Nucleus accumbens (tissue), 56 donors: ENCODE measurements at places on chromosomes 13 and 19.

DNA sequence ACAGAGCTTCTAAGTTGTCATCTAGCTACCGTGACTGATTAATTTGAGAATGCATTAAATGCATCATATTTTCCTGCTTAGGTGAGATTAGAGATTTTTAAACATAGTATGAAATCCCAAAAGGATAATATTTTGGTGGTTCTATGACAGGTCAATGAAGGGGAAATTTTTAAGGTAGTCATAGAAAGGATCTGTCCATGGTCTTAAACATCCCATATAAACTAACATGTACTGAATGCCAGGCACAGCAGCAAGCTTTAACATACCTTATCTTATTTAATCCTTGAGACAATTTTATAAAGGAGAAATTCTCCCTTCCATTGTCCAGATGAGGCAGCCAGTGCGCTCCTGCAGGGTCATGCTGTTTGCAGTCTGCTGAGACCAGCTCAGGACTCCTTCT is 466.0 kb downstream of the FGF14 start:
- DNase-seq, result no peak

DNA sequence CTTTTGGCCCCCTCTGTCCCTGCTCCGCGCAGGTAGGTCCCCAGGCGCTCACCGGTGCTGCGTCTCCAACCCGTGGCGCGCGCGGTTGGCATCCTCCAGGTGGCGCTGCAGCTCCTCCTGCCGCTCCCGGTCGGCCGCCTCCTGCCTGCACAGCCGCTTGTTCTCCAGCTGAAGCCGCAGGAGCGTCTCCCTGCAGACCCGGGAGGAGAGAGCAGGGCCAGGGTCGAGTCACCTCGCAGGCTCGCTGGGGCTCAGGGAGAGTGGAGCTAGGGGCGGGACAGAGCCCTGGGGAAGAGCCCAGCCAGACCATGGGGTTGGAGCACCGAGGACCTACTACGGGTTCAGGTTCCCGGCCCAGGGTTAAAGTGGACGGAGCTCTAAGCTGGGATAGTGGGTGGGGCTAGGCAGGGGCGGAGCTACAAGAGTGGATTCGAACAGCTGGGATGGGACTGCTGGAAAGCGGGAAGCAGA is 9.3 kb downstream of the HOOK2 start:
- DNase-seq, result no peak

GRCh38 chr13:110363010-110363409 is 55.9 kb downstream of the COL4A2 start:
- no peak for DNase-seq

DNA sequence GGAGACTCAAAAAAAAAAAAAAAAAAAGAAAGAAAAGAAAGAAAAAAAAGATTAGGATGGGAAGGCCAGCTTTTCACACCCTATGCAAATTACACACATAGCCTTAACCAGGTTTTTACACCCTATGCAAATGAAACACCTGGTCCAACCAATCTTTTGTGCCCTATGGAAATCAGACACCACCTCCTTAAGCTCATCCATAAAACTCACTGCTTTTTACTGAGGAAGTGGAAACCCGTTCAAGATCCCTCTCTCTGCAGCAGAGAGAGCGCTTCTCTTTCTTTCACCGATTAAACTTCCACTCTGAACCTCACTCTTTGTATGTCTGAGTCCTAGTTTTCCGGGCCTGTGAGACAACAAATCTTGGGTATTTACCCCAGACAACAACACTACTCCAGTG is 25.3 kb upstream of the HOMER3 start:
- DNase-seq, result no peak

DNA sequence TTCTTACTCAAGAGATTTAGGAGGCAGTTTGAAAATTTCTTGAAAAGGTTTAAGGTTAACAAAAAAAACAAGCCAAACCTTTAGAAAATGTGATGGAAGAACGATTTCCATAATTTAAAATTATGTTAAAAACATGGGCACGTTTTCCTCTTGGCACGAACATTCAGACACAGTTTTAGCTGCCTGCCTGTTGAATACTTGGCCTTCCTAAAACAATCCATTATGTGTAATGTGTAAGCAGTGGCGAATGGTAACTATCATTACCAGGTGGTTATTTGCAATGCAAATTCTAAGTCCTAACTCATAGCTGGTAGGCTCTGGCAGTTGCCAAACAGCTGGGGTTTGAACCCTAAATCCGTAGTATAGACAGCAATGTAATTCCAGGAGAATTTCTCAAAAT is 1425.7 kb upstream of the SLC10A2 start:
- DNase-seq, result no peak

- DNase-seq, result no peak
Measured at GRCh38 chr19:49861541-49862378, 5.6 kb downstream of the PNKP start.

GRCh38 chr13:57634839-57635165 is 3.3 kb downstream of the PCDH17 start:
- peak; percentile 70 for DNase-seq

- no peak for DNase-seq
Measured at GRCh38 chr19:32324631-32325285, 20.7 kb upstream of the ZNF507 start.

- no peak for DNase-seq
Measured at GRCh38 chr19:4598712-4599111, 39.2 kb upstream of the SEMA6B start.

DNA sequence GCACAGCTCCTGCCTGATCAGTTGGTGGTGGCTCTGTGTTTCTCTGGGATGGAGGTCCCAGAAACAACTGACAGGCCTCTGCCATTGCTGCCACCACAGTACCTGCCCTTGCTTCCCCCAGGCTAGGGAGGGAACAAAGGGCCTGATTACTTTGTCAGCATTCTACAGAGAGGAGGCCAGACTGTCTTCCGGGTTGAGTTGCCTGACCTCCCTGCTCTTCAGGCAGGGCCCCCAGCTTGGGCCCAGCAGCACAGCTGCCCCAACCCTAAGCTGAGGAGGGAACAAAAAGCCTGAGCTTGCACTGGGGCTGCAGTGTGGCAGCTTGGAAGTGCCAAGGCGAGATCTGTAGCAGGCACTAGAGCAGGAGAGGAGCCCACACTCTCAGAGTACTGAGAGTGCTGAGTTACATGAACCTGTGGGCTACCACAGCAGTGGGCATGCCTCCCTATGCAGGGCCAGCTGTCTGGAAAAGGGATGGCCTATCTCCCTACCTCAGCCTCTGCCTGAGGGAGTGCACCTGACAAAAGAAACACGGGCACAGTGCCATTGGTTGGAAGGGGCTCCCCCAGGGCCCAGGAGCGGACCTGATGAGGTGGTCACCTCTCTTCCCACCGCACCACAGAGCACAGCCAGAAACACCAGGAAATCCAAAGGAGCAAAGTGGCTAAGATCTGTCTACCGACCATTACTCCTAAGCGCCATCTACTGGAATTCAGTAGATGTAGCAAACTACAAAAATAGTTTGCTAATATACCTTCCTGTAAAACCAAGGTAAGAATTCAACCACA is 24.4 kb downstream of the SLC25A15 start:
- no peak for DNase-seq

DNA sequence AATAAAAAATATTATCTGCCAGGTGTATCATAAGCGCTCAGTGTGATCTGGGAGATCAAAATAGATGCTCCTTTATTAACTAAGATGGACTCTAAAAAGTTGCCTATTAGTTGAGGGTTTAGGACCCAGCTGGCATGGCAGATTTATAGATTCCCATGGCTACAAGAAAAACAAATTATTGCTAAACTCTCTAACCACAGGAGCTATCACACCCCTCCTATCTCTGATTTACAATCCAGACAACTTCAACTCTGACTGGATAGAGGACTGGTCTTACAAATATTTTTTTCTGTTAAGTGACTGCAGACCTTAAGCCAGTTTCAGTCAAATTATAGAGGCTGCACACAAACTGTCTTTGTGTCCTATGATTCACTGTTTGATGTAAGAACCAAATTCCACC is 45.4 kb upstream of the MYCBP2 start:
- no peak for DNase-seq

DNA sequence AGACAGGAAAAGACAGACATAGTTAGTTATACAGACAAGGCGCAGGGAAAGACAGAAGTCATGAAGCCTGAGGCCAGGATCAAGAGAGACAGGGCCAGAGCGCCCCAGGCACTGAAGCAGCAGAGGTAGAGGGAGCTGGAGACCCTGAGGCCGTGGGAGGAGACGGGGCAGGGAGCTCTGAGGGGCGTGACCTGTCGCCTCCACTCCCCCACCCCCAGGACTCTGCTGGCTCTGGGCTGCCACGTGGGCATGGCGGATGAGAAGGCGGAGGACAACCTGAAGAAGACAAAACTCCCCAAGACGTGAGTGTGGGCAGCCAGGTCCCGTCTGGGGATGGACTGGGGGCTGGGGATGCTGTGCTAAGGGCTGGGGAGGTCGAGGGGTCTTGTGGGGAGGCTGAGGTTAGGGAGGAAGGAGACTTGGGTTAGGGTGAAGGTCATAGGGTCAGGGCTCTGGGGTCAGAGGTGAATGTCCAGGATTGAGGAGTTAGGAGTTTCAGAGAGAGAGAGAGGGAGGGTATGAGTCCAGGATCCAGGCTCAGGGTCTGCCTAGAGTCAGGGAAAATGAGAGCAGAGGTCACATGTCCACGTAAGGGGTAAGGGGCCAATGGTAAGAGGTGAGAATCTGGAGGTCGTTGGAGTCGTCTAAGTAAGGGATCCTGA is 31.1 kb downstream of the RYR1 start:
- no peak for DNase-seq

- no peak for DNase-seq
Measured at GRCh38 chr13:50928659-50929462, 19.3 kb downstream of the RNASEH2B start.

DNA sequence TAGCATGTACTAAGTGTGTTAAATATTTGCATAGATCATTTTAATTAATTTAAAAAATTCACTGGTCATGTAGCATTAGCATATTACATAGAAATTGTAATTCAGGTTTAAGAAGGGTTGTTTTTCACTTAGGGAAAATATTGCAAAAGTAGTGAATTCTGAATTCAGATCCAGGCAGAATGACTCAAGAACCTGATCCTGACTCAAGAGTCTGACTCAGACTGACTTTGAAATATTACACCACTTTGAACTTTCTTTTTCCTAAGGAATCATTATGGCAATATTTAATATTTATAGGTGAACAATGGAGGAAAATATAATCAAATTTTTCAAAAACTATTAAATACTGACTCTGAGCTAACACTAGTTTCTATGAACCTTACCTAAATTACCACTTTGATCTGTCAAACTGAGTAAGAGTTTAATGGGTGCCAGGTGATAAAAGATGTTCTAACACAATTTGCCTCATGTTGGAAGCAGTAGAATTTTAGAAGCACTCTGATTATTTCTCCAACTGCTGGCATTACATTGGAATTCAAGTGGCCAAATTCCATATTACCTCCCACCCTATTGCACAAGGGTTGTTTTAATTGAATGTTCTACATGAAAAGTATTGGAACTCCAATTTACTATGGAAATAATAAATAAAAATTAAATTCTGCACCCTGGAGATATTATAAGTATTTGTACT is 261.6 kb downstream of the SLITRK1 start:
- no peak for DNase-seq

DNA sequence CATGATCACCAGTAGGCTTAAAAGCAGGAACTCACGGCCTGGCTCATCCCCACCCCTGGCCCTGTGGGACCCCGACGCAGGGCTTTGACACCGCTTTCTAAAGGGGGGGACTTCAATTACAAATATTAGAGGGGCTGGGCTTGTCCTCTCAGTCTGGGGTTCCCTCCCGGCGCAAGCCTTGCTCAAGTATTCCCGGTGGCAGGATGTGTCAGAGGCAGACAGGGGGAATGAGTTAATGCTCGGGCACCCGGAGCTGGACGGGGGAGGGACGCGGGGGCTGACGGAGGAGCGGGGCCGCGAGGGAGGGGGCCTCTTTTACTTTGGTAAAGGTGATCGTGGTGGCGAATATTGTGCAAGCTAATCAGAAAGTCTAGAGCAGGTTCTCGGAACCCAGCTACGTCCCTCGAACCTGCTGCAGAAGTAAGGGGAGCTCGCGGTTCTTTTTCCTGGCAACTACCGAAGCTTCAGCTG is 1.1 kb downstream of the FGF14 start:
- peak; percentile 15 for DNase-seq

- no peak for DNase-seq
Measured at GRCh38 chr13:60090574-60090973, 73.2 kb downstream of the DIAPH3 start.

DNA sequence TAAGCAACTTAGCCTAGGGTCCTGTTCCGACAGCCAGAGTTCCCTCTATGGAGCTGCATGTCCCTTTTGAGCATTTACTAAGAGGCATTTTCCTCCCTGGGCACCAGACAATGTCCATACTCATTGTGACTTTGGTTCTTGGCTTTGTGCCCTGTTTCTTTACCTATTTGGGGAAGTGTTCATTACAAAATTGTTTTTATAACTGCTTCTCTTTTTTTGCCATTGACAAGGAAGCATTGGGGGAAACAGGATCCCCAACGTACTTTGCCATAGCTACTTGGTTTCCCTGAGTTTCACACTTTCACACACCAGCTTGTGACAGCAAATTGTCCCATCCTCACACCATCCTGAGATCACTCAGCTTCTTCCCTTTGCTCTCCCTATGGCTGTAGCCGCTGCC is 81.1 kb upstream of the SIAH3 start:
- no peak for DNase-seq

DNA sequence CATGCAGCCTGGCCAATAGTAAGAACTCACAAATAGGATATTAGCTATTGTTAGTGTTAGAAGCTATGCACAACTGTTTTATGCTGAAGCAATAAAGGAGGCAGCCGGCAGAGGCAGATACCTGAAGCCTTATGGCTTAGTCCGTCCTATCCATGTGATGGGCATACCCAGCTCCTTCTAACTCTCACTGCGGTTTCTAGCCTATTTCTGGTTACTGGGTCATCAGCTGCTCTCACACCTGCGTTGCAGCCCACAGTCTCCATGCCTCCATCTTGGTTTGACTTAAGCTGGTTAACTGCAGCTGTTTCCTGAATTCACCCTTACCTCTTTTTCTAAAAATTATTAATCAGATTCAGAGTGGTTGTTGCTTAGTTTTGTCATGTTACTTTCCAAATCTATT is 40.5 kb upstream of the CNMD start:
- no peak for DNase-seq

- DNase-seq, result no peak
Measured at GRCh38 chr19:19341026-19341425, 20.4 kb downstream of the MAU2 start.

- DNase-seq, result no peak
Measured at GRCh38 chr19:38324431-38324830, 4.8 kb downstream of the KCNK6 start.

- no peak for DNase-seq
Measured at GRCh38 chr19:48325265-48325910, at the start of gene EMP3. Gene EMP3, plus strand, starts transcription at chr19:48325552. Its CDS starts 1,293 bp downstream, at chr19:48326845.

GRCh38 chr19:3517638-3518037 is 11.5 kb downstream of the FZR1 start:
- no peak for DNase-seq

DNA sequence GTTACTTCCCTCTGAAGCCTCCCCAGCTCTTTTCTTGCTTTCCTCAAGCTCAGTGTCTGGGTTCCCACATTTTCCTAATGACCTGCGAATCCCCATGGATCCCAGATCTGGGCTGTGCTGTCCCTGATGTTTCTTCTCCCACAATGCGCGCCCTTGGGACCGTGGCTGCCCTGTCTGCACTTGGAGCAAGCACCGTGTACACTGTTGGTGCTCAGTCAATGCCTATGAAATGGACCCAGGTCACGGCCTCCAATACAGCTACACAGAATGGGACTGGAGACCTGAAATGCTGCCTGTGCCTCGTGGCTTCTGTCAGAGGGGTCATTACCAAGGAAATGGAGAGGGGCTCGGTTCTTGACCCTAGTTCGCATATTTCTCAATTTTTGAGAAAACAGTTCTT is 160.1 kb upstream of the SOX1 start:
- DNase-seq, result no peak
